ENCODE measurements at places on chromosomes 12 and 14.

DNA sequence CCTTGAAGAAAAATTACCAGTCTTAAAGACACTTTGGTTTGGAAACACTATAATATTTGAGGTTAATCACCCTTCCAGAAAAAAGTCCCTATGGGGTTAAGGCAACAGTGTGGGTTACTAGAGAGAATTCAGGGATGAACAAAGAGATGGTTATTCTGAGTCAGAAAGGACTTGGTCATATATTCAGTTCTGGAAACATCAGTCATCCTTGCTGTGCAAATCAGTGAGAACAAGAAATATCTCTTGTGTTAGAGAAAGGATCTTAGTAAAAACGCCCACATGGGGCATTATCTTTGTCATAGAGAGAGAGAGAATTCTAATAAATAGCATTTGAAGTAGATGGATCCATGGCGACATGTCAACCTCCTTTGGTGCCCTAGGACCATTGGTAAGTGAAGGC lies 59.4 kb upstream of the E2F7 start:
- peak; percentile 93 for DNase-seq

GRCh38 chr12:12167847-12168246 lies 97.1 kb downstream of the BCL2L14 start:
- no peak for DNase-seq

- no peak for DNase-seq
These were observed 325.6 kb downstream of the NUAK1 start for GRCh38 chr12:105813201-105813600.

DNA sequence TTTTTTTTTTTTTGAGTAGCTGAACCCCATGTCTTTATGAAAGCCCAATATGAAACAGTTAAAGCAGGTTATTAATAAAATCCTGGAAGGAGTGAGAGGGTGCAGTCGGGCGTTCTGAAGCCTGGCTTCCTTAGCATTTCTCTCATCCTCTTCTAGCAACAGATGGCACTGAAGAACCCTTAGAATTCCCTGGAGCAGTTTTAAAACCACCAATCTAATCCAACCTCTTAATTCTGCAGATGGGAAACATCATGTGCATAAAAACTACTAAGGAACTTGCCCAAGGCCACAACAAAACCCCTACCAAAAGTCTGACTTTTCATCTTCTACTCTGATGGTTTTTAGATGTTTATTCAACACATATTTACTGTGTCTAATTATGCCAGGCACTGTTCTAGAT lies 25.2 kb downstream of the PRDM4 start:
- no peak for DNase-seq

DNA sequence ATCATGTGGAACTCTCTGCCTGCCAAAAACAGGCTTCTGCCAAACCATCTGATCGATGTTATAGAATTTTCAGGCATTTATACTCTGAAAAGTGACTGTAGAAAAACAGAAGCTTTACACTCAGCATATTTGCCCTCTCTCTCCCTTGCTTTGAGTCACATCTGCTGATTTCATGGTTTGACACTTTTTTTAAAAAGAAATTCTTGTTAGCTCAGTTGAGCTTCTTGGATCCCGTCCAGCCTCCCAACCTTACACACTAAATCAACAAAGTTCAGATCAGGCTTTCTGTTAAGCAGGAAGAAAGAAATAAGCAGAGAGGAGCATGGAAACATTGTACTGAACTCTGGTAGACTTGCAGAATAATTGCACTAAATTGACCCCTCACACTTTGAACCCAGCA lies 193.6 kb upstream of the SEL1L start:
- DNase-seq = peak; percentile 57
